ENCODE measurements at places on chromosomes 4 and X.

- no peak for DNase-seq
Measured at GRCh38 chr4:80172203-80172602, 25.1 kb upstream of the PRDM8 start.

DNA sequence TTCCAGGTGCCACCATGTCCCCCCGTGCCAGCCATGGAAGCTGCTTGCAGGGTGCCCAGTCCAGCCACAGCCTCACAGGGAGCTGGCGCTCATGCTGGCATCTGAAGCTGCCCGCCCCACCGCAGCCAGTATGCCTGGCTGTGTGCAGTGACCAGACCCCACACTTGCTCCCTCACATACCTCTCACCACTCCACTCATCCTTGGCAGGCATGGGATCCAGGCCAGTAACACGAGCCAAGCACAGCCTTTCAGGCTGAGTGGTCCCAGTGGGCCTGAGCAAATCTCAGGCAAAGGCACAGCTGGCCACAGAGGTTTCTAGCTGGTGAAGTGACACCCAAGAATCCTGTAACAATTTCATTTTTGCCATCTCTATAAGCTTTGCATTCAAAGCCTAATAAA is 48.4 kb upstream of the SEC24B start:
- peak; percentile 57 for DNase-seq

- DNase-seq = no peak
Measured at GRCh38 chrX:23788521-23788920, 5.5 kb downstream of the SAT1 start.

DNA sequence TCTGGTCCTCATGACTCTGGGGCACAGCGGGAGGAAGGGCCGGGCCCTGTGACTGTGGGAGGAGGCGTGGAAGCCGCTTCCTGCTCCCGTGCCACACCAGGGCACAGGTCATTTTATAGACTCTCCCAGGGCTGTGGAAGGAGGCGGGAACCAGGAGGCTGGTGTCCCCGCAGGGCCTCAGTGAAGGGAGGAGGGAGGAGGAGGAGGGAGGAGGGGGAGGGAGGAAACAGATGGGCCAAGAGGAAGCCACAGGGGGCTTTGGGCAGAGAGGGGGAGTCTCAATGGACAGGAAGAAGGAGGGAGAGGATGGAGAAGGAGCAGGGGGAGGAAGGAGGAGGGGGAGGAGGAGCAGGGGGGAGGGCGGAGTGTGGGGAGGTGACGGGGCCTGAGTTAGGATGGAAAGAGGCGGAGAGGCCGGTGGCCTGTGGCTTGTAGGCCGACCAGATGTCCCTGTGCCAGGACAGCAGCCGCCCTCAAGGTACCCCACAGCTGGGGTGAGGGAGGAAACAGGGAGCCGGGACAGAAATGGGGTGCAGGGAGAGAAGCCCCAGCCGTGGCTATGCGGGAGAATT is 6.2 kb upstream of the PLCXD1 start:
- peak; percentile 38 for DNase-seq

DNA sequence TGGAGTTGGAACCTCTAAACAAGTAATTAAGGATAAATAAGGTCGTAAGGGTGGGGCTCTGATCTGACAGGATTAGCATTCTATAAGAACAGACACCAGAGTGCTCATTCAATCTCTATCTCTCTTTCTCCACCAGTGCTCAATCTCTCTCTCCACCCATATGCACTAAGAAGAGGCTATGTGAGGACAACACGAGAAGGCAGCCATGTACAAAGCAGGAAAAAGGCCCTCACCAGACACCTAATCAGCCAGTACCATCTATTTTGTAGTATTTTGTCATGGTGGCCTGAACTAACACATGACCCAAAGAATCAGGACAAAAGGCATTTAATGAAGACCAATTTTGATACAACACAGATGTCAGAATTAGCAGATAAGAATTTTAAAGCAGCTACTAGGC is 16.8 kb downstream of the RFC1 start:
- no peak for DNase-seq

- DNase-seq = peak; percentile 20
Measured at GRCh38 chr4:26356081-26356501, 35.3 kb downstream of the RBPJ start.

DNA sequence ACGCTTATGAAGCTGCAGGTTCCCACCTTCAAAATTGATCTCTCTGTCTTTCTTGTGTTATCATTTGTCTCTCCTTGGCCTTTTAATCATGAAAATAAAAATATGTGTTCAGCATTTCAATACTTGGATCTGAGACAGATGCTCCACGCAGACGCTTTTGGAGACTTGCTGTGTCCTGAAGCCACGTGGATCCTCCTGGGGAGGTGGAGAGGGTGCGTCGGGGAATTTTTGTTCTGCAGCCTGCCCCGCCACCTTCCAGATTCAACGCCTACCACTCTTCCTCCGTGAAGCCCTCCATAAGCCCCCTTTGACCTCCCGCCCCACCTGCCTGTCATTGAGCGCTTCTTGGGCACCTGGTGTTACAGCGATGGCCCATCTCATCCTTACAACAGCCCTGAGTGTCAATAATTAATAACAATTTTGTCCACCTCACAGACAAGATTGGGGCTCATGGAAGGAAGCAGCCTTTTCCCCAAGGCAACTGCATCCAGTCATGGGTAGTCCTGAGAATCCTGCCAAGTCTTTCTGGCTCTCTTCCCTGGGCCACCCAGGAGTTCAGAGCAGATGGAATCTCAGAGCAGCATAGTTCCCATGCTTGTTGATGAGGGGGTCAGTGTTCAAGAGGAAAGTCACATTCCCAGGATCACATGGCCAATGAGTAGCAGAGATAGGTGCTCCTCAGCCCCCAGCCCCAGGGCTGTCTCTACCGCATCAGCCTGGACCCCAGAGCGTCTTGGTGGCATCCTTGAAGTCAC is 172.6 kb upstream of the PSAPL1 start:
- peak; percentile 81 for DNase-seq

DNA sequence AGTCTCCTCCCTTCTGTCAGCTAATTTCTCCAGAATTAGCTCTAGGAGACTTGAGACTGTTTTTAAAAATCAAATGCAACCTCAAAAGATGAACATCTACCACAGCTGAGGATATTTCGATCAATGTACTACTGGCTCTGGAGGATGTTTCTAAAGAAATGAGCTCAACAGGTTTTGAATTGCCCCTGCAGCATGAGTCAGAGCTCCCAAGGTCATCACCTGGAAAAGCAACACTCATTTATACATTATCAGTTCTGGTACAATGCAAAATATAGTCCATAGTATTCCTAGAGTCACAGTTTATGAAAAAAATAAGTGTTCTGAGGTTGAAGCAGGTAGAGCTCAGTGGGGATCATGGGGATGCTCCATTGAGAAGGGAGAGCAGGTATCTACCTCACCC is 50.8 kb upstream of the MCF2 start:
- no peak for DNase-seq

DNA sequence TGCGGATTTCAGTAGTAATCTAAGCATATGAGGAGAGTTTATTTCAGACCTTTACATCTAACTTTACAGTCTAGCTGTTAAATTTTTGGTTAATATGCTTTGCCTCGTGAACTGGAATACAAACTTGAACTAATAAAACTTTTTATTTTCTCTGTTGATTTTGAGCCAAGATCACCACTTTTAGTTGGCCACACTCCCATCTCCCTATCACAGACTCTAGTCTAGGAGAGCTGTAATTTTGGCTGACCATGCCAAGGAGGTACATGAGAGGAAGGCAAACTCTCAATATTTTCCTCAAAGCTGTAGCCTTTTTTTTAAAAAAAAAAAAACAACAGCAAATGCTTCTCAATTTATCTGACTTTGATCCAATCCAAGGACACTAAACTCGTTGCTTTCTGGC is 597.5 kb upstream of the PCDH7 start:
- no peak for DNase-seq

DNA sequence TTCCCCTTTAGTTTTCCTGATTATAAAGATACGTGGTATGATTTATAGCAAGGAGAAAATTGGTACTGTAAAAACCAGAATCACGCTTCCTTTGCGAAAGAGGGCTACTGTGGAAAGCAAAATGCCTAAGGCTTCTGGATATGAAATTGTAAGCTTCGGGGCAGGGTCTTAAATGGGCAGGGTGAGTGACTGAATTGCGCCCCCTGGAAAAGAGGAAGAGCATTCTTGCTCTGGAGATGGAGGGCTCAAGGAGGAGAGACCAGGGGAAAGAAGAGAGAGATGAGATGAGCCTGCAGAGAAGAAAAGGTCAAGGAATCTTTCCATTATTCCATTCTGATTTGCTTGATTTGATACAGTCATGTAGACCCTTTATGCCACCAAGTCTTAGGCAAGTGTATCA is 13.1 kb upstream of the ETNPPL start:
- no peak for DNase-seq

DNA sequence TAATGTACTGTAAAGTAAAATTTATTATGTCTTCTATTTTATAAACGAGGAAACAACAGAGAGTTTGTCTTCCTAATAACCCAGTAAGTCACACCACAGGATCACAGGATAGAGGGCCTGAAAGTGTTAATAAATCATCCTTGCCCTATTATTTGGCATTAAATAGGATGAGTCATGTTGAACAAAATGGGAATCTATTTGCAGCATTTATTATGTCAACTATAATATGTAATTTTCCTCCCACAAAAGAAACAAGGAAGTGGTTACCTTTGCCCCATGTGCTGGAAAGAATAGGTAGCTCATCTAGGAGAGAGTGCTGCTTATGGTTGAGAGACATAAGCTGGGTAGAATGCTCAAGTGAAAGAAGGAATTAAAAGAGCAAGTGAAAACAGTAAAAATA is 237.6 kb upstream of the NDST3 start:
- DNase-seq = no peak

GRCh38 chrX:103063191-103063845 is 653 bp downstream of the BEX1 start:
- peak; percentile 54 for DNase-seq

- no peak for DNase-seq
Measured at GRCh38 chrX:25112156-25112555, 96.4 kb upstream of the ARX start.

- peak; percentile 89 for DNase-seq
Measured at GRCh38 chr4:144591401-144591800, 54.6 kb upstream of the HHIP start.

DNA sequence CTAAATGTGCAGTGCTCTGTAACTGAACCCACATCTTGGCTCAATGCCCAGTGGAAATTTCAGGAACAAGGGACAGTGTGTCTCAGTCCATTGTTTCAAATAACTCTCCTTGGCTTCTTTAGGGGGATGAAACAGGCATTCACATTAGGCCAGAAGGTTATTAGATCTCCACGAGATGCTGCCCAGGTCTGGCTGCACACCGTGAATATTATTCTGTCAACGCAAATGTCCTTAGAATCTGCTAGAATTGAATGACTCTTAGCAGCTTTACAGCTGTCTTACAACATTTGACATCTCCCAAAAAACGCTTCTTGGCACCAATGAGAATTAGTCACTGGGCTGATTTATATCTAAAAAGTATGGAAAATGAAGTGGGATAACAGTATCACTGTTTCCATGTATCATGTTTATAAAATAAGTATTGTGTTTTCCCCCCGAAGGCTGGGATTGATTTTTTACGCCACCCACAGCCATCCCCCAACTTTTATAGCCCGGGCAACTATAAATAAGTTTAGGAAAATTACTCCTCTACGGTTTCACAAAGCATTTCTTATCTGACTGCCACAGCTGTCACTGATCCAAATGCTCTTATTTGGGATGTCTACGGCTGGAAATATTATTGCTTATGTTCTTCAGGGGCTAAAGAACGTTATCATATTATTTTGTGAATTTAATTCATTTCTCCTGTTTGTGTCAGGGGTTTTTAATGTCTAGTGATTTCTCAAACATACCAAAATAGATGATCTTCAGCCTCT is 559.7 kb upstream of the FAT1 start:
- DNase-seq = peak; percentile 72

DNA sequence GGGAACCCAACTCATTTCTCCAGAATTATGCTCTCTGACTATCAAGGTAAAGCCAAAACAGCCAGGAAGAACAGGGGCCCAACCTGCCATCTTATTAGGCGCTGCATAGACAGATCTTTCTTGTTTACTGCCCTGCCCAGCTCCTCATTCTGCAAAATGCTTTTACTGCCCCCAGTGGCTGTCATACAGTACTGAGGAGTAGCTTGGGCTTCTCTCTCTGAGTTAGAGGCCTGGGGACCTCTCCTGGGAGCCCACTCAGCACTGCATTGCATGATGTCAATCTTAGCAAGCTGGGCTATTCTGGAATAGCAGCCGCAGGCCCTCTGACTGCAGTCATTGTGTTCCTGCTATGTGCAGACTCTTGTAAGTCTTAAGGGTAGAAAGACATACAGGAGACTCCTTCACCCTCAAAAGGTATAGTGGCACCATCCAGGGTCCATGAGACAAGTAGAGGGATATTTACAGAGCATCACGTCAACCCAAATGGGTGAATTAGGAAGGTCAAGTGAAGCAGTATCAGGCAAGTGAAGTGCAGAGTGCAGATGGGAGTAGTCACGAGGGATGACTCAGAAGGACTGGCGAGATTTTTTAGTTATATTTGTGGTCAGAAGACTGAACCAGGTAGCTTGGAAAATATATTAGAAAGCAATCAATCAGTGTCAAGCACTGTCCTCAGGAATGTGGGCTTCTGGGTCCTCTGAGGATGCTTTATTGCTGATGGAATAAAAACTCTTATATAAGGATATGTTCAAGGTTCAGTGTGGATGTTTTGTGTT is 294.1 kb upstream of the SFRP2 start:
- DNase-seq = peak; percentile 38

DNA sequence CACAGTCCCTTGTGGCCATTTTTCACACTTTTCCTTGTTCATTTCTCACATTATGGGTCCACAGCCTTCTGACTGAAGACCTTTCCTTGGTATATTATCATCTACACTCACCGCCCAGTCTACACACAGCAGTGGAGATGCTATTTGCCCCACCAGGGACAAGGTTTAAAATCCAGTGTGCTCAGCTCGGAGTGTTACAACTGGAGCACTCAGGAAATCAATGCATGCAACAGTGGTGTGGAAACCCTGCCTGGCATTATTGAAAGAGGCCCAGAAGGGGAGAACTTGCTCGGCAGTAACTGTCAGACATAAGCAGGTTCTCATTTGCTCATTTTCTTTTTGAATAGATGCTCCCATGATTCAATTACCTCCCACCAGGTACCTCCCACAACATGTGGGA is 340.9 kb downstream of the DHRSX start:
- no peak for DNase-seq

DNA sequence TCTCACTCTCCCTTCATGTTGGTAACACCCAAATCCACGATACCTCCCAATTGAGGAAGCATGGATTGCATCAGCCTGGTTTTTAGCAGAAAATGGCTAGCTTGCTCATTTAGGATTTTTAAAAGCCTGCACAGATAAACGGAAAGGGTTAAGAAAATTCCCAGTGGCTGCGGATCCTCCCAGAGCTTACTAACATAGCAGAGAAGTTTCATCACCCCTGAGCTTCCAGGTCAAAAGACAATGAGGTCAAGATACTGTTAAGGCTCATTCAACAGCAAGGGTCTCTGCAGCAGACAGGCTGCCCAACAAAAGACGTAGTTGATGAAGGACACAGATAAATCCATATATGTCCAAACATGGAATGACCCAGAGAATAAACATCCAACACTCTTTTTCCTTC is 220.2 kb downstream of the ASMT start:
- no peak for DNase-seq

All from tongue (tissue), 3 donors.